Effector memory CD8-positive, alpha-beta T cell (primary cell): ENCODE measurements at places on chromosomes 6 and 20.

DNA sequence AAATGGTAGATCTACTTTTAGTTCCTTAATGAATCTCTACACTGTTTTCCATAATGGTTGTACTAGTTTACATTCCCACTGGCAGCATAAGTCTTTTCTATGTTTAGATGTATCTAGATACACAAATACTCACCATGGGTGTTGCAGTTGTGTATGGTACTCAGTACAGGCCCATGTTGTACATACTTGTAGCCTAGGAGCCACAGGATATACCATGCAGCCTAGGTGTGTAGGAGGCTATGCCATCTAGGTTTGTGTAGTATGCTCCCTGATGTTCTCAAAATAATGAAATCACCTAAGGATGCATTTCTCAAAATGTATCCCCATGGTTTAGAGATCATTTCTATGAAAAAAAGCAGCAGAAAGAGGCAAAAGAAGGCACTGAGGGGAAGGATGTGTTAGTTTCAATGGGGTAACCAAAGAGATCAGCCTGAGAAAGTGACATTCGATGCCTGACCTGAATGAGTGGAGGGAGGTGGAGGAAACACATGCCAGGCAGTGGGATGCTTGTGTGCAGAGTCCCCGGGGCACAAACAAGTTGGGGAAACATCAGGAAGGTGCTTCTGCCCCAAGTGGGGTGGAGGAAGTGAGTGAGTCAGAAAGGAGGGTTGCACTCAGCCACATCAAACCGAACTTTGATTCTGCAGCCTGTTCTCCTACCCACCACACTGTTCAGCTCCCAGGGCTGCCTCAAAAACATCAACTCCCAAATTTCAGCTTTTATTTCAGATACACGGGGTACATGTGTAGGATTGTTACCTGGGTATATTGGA is 191.2 kb downstream of the ZNF217 start:
- DNase-seq, result no peak

- DNase-seq, result no peak
Observed at GRCh38 chr6:69338431-69339162, 458.2 kb downstream of the LMBRD1 start.

DNA sequence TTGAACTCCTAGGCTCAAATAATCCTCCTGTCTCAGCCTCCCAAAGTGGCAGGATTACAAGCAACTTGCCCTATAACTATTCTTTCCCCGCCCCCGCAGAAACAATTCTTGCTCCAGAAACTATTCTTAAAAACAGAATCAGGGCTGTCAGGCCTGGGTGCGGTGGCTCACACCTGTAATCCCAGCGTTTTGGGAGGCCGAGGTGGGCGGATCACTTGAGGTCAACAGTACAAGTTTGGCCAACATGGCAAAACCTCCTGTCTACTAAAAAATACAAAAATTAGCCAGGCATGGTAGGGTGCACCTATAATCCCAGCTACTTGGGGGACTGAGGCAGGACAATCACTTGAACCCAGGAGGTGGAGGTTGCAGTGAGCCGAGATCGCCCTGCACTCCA is 31.2 kb downstream of the SAMHD1 start:
- no peak for DNase-seq

DNA sequence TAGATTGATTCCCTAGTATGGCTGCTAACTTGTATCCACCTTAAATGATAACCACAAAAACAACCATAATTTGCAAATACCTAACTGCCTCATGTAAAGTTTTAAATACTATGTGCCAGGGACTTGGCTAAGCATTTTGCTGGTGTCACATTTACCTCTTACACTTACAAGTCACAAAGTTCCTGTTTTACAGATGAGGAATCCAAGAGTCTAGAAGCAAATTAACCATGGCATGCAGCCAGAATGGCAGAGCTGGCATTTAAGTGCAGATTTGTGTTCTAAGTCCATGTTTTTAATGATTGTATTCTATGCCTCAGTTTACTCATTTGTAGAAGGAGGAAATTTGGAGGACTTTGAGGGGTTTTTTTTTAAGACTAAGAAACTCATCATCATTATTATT is 696.7 kb downstream of the PTPRT start:
- DNase-seq, result no peak

GRCh38 chr6:35312076-35312800 is 14.6 kb downstream of the DEF6 start:
- no peak for DNase-seq

DNA sequence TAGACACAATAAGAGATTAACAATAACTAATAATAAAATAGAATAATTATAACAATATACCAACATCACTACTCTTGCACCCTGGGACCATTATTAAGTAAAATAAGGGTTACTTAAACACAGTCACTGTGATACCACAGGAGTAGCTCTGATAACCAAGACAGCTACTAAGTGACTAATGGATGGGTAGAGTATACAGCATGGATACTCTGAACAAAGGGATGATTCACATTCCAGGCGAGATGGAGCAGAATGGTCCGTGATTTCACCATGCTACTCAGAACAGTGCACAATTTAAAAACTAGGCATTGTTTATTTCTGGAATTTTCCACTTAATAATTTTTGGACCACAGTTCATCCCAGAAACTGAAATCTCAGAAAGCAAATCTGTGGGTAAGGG is 80.0 kb upstream of the FUT9 start:
- no peak for DNase-seq

DNA sequence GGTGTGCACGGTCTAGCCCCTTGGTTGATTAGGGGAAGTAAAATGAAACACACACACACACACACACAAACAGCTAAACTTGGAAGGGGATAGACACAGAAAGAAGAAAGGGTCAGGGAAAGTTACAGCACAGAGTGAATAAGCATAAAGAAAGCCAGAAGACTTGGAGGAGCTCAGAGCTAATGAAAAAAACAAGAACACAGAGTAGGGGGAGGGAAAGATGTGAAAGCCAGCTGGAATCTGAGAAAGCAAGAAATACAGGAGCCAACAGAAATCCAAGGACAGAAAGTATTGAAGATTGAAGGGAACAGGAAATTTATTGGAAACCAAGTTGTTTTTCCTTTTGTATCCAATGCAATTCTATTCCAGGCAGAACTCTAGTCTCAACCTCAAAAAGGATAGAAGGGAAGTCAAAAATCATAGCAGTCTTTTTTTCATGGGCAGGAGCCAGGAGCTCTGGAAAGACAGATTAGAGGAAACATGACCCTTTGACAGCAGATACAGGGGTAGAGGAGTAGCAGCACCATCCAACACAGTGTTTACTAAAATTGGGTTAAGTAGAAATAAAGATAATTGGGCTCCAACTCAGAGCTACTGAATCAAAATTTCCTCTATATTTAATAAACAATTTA is 10.1 kb downstream of the HMGCLL1 start:
- no peak for DNase-seq

- DNase-seq, result no peak
Observed at GRCh38 chr6:120056085-120056484, 706.5 kb upstream of the MAN1A1 start.

DNA sequence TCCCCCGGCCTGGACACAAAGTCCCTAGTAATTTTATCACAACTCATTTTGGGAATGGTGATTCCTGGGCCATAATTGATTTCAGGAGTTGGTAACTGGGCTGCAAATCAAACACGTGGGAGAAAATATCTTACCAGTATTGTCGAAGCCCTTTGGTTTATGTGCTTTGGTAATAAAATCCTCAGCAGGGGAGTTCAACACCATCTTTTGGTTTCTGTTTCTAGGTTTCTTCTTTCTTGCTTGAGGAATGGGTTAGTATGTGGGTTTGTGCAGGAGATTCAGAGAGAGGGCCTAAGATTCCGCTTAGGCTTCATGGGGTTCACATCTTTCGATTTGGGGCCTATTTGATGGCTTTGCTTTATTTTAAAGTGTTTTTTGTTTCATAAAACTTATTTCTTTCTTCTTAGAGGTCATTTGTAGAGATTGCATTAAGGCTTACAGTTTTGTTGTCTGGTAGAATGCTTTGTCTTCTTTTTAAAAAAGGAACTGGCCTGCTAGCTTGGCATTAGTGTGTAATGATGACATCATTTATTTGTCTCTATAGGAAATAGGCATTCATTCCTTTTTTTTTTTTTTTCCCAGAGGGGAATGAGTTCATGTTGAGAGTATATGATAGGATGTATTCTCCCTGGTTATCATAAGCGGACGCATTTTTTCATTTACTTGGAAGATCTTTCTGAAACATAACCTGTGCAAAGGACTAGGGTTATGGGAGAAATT is 45.8 kb downstream of the CYP24A1 start:
- DNase-seq, result no peak

DNA sequence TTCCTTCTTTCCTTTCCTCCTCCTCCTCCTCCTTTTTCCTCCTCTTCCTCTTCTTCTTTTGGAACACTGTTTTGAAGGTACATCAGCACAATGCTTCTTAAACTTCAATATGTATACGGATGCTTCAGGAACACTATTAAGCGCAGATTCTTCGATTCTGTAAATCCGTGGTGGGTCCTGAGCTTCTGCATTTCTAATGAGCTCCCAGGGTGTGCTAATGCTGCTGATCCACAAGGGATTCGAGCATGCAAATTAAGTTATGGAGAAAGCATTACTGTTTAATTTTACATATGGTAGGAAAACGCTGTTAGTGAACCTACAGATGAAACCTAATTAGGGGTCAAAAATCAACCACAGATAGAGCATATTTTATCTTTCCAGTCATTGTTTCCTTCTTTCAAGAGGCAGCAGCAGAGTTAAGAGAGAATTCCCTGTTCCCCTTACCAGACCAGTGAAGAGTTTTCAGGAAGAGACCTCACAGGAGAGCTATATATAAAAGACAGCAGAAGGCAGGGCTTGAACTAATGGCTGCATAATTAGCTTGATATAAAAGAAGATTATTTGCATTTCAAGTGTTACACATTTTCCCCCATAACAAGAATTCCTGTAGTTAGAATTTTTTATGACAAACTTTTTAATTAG is 47.2 kb downstream of the KIF13A start:
- no peak for DNase-seq

- no peak for DNase-seq
Observed at GRCh38 chr6:168440520-168441433, at the start of gene SMOC2. TSS of gene SMOC2 (plus strand) at chr6:168441184. CDS start at chr6:168441371, 187 bp downstream.

GRCh38 chr6:151747896-151748295 is 59.6 kb upstream of the ESR1 start:
- no peak for DNase-seq

- DNase-seq, result no peak
Observed at GRCh38 chr6:22149096-22149495, 147.7 kb downstream of the PRL start.

- no peak for DNase-seq
Observed at GRCh38 chr6:125773387-125774341, 17.1 kb upstream of the NCOA7 start.

- DNase-seq, result no peak
Observed at GRCh38 chr20:34514897-34515483, 1.2 kb upstream of the DYNLRB1 start.

GRCh38 chr6:44177691-44178423 is 19.2 kb downstream of the CAPN11 start:
- DNase-seq, result no peak

DNA sequence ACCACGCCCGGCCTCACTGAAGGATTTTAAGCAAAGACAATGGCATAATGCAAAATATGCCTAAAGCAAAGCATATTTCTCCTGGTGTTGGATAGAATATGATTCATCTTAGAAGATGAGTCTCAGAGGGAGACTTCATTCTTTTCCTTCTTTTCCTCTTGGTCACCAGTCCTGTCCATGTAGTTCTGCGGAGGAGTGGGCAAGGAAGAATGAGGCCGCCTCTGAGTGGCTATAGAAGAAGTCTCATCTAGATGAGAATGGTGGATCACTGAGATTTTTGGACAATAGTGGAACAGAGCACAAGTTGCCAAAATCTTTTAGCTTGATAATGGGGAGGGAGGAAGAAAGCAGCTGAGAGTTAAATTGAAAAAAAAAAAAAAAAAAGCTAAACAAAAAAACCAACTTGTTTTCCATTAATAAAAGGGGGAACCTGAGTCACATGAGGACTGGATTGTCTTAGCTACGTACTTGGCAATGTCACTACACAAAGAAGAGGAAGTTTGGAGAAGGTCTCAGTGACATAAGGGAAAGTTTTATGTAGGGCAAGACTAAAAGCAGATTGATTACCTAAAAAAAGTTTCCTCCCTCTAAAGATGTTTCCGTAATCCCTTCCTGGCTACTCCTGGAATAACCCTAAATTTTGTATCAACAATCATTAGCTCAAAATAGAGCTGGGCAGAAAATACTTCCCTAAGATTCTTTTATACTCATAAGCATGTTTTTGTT is 6.0 kb downstream of the CD83 start:
- no peak for DNase-seq

DNA sequence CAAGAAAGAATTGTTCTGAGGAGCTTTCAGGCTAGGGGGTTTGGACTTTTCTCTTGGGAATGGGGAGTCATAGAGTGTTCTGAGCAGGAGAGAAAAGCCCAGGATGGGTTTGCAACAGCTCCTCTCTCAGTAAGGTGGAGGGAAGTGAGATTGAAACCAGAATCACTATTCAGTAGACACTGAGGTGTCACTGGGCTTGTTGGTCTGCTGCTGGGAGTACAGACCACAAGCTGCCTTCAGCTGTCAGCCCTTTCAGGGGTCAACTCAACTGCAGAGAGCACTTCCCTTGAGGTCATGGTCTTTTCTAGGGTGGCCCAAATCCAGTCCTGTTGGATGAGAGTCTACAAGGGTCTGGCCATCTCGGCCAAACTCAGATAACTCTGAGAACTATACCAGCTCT is 12.9 kb upstream of the FOXA2 start:
- DNase-seq, result no peak

- DNase-seq, result no peak
Observed at GRCh38 chr20:32140603-32141002, 31.1 kb downstream of the TM9SF4 start.

GRCh38 chr20:15564981-15565380 is 1008.3 kb downstream of the KIF16B start:
- no peak for DNase-seq

- no peak for DNase-seq
Observed at GRCh38 chr6:92507552-92507951, 911.8 kb downstream of the EPHA7 start.

DNA sequence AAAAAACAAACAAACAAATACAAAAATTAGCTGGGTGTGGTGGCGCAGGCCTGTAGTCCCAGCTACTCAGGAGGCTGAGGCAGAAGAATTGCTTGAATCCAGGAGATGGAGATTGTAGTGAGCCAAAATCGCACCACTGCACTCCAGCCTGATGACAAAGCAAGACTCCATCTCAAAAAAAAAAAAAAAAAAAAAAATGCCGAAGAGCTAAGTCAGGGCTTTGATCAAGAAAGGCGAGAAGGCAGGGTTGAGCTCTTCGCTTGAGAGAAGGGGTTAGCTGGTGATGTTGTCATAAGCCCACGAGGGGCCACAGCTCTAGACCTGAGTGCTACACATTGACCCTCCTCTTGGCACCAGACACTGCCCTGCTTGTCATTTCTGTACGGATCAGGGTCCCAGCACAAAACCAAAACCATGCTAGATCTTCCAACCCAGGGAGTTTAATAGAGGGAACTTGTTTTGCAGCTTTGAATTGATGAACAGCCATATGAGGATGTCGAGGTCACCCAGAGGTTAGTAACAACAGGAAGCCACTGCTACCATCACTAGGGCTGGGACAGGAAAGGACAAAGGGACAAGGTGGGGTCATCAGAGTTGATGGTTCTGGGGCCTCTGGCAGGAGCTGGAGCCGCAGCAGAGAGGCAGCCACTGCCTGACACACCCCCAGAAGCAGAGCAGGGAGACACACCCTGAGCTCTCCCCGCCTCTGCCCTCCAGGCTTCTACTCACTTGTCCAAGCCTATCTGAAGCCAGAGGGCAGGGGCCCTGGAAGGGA is 122.7 kb downstream of the SNX5 start:
- no peak for DNase-seq
